NCI-H2029 treated with DMSO at 0.1 percent for 48 hours (cell line): ENCODE measurements at places on chromosomes 2 and 18.

- DNase-seq = no peak
Observed at GRCh38 chr2:50415392-50415791, 616.5 kb downstream of the NRXN1 start.

- DNase-seq = no peak
Observed at GRCh38 chr2:233802132-233802815, 24.1 kb downstream of the MROH2A start.

- no peak for DNase-seq
Observed at GRCh38 chr2:54638774-54639187, 84.7 kb upstream of the EML6 start.

DNA sequence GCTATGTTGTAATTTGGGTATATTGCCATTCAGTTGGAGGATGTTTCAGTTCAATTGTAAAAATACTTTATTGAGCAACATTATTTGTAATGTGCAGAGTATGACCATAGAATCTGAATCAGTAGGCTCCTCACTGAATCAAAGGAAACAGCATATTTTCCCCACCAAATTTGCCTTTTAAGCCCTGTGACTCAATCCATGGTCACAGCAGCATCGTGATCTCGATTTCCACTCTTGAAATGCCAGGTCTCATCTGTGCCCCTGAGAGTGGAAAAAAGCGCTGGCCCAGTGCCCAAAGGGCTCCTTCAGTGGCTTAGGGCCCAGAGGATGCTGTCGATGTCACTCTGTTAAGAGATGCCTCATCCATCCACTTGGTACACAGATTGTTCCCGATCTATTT, 57.5 kb downstream of the FHOD3 start:
- DNase-seq = no peak

GRCh38 chr2:217792626-217793527, 209.9 kb downstream of the TNS1 start:
- no peak for DNase-seq

- no peak for DNase-seq
Observed at GRCh38 chr2:69456950-69457445, 19.8 kb upstream of the NFU1 start.

DNA sequence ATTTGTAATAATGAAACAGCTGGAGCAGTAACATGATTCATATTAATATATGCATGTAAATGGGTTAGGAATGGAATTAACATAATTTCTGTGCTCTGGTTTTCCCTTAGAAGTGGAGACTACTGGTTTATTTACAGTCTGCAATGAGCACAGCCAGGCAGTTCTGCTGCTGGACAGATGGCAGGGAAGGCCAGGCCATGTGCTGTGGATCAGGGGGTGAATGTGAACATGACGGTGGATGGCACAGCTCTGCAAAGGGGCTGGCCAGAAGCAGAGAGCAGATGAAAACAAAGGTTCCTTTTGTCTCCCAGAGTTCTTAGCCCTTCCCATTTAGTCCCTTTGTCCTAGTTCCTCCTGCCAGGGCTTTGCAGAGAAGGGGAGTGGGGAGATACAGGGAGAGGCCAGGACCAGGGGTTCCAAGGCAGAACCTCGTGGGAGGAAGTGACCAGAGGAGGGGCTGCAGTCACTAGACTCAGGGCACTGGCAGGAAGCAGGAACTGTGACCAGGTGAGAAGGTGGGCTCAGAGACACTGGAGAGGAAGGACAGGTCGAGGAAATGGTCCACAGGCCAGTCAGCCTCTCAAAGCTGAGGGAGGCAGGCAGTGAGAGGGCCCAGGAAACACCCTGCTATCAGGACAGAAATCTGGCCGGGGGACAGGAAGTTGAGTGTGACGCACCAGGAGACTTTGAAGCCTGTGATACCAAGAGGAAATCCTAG, 112.9 kb upstream of the ATP8B1 start:
- DNase-seq = no peak

DNA sequence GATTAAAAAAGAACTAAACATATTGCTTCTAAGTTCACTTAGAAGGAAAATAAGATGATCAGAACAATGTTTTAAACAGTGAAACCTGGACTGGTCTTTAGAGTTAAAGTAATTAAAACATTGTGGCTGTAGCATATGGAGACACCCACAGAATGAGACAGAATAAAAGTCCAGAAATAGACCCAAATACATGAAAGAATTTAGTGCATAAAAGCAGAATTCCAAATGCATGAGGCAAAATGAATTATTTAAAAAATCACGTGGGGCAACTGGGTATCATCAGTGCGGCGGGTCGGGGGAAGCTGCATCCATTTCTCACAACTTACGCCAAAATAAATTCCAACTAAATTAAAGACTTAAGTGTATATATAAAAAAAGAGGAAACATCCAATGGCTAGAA, 12.1 kb downstream of the RNF149 start:
- DNase-seq = no peak

DNA sequence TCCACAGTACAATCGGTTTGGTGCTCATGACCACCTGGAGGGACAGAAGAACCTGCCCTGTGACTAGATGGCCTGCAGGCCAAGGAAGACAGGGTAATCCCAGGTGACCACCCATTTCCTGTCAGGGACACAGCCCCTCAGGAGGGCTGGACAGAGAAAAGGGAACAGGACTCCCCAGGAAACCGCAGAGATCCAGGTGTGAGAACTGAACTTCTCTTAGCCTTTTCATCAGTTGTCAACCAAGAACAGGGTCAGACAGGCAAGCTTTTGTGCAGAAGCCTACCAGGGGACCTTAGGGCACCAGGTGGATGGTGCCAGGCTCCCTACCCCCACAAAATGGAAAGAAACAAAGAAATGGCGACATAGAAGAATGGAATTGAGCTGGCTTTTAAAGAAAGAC, 132.3 kb downstream of the HDAC4 start:
- DNase-seq = no peak

DNA sequence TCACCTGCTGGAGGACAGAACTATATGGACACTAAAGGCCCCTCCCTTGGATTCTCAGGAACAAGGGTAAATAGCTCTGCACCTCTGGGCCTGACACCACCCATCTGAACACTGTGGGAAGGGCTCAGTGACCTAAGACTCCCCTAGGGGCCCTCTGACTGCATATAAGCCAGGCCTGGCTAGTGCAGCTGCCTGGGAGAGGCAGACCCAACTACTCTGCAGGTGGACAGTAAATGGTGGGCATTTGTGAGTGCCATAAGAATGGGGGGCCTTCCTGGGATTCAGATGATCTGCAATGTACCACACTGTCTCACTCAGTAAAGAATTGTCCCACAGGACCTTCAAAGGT, 11.2 kb upstream of the WIPF1 start:
- no peak for DNase-seq

DNA sequence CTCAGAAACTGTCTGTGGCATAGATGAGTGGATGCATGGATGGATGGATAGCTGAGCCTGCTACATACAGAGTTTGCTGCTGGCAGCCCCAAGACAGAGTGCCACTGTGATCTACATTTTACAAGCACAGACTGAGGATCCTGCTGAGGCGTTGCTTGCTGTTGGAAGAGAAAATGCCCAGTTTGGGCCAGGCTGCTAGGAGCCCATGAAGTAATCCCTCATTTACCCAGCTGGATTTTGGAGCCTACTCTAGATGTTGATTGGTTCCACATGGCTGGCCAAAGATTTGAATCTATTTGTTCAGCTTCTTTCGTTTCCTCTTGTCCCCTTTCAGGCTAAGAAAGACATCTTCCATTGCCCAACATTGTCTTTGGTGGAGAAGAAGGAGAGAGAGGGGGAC, 261.3 kb downstream of the CLIP4 start:
- no peak for DNase-seq
